ENCODE measurements at places on chromosomes 12 and 14.

- DNase-seq, result no peak
These were observed 56.7 kb upstream of the CHGA start for GRCh38 chr14:92866181-92866752.

GRCh38 chr12:38543151-38543550, 226.6 kb downstream of the ALG10B start:
- no peak for DNase-seq

DNA sequence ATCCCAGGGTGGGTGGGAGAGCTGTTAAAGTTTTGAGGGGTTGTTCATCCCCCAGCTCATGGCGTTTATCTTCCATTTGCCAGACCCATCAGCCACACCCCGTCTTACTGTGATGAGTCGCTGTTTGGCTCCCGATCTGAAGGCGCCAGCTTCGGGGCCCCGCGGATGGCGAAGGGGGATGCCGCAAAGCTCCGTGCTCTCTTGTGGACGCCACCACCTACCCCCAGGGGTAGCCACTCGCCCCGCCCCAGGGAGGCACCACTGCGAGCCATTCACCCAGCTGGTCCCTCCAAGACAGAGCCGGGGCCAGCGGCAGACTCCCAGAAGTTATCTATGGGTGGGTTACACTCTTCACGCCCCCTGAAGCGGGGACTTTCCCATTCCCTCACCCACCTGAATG, 5.7 kb downstream of the RITA1 start:
- DNase-seq, result no peak

GRCh38 chr12:86275356-86275755, 19.2 kb upstream of the MGAT4C start:
- DNase-seq, result no peak

DNA sequence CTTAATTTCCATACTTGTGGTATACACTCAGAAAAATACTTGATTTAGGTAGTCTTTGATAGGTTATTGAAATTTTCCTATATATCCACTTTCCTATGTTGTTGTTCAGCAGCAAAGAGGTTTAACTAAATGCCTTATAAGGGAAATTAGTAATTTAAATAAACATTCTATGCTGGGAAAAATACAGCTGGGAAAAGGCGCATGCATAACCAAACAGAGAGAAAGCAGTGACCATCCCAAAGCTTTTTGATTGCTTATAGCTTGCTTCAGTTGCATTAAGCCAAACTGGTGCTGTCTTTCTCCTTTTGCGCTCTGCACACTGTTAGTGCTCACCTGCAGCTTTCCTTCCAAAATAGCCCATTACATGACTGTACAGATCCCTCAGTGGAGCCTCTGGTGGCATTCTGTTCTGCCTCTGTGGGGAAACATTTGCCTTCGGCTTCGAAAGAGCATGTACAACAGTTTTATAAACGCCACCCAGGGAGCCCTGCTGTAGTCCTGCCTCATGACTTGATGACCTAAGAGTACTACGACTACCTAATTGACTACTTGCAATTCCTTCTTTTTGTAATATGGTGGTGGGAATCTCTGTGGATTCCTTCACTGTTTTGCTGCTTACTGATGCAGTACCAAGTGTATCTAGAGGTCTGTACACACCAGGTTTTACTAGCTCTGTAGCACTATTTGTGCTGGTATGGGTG, 120.8 kb downstream of the RALGAPA1 start:
- no peak for DNase-seq

- no peak for DNase-seq
These were observed 15.0 kb upstream of the CACNA2D4 start for GRCh38 chr12:1933342-1934051.

GRCh38 chr14:85531141-85531586, 1.2 kb downstream of the FLRT2 start:
- DNase-seq, result peak; percentile 88

GRCh38 chr12:124713436-124714082, 146.1 kb upstream of the NCOR2 start:
- peak; percentile 63 for DNase-seq

GRCh38 chr12:109140560-109140959, 24.2 kb downstream of the ACACB start:
- no peak for DNase-seq

GRCh38 chr12:66047411-66048021, 83.0 kb downstream of the LLPH start:
- no peak for DNase-seq

DNA sequence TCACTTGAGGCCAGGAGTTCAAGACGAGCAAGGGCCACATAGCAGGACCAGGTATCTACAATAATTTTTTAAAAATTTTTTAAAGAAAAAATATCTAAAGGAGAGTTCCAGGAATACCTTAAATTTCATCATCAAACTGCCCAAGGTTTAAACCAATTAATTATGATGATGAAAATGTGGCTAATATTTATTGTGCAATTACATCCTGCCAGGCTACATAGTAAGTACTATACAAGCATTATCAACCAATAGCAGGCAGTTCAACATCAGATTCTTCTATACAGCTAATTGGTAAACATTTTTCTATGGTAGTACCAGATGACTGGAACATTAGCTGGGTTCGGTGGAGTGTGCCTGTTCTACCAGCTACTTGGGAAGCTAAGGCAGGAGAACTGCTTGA, 24.4 kb downstream of the DENND5B start:
- DNase-seq, result no peak

GRCh38 chr14:101076451-101077198, 173.1 kb upstream of the RTL1 start:
- DNase-seq, result peak; percentile 25

- no peak for DNase-seq
These were observed 487.5 kb upstream of the TMEM132C start for GRCh38 chr12:127779301-127780045.

GRCh38 chr14:99430491-99430890, 50.2 kb downstream of the SETD3 start:
- no peak for DNase-seq

DNA sequence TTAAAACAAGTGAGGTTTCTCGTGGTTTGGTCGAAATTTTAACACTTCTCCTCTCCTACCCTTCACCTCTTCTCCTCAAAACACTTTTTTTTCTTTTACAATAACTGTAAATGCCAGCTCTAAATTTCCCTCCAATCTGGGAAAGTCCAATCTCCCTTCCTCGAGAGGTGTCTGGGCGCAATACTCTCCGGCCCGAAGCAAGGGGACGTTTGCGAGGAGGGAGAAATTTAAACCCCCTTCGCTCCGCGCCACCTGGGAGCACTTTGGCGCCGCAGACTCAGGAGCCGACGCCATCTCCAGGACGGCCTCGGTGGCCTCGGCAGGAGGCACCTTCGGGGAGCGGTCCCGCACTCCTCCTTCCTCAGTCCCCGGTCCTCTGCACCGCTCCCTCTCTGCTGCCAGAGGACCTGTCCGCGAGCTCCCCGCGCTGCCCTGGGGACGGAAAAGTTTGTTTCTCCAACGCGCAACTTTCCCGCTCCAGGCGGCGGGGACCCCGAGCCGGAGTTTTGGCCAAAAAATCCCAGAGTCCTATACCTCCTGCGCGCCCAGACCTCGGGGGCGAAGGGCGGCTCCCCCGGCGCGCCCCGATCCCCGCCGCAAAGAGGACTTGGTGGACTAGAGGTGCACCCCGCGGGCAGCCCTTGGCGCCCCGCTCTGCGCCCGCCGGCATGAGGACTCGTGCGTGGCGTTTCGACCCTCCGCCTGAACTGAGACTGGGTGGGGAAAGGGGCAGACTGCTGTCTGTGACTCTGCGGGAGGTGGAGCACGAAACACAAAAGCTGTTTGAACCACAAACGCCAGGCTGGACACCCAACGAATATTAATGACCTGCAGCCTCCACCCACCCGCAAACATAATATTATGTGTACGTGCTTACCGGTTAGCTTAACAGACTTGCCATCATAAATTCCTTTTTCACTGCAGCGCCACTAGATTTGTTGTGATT, 95.2 kb upstream of the HMGA2 start:
- peak; percentile 46 for DNase-seq

- no peak for DNase-seq
These were observed 406.3 kb downstream of the RPL10L start for GRCh38 chr14:46245276-46245675.

DNA sequence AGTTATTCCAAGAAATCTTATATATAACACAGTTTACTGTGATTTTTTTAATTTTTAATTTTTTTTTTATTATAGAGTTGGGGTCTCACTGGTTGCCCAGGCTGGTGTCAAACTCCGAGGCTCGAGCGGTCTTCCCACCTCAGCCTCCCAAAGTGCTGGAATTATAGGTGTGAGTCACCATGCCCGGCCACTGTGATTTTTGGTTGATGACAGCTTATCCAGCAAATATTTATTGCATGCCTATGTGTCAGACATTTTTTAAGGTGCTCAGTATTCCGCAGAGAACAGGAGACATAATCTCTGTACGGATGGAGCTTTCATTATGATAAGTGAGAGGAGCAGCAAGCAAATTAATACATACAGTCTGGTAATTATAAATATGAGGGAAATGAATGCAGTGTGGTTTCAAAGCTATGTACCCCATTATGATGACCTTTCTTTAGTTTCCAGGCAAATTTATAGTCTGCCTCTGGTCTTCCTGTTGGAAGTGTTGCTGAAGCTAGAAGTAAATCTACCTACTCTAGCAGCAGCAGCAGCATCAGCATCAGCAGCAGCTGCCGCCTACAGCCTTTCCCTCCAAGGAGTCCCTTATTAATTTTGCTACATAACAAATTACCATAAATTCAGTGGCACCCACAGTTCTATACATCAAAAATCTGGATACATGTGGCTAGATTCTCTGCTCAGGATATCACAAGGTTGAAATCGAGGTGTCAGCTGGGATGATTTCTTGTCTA, 32.3 kb downstream of the FRS2 start:
- DNase-seq, result no peak

Measured in right hindlimb (tissue), 1 donor.